ENCODE measurements at places on chromosomes 2 and 18.

- no peak for DNase-seq
Measured at GRCh38 chr2:37375741-37376288, 31.4 kb downstream of the QPCT start.

DNA sequence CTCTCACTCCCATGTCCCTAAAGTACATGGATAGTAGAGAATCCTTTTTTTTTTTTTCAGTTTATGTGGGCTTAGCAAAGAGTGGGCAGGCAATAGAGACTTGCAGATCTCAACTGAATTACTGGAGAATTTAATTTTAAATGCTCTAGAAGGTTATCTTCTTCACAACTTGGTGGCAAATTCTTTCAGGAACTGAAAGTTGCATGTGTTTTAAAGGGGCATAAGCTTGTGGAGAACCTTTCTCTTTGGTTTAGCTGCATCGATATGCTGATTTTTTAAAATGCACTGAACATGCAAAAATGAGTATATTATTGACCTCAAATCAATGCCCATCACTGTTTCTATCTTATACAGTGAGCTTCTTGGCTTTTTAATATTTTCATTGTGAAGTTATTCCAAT is 24.9 kb upstream of the GALNT3 start:
- no peak for DNase-seq

- peak; percentile 96 for DNase-seq
Measured at GRCh38 chr2:225740086-225740485, 340.6 kb downstream of the NYAP2 start.

GRCh38 chr2:27014771-27015433 is 17.9 kb upstream of the TMEM214 start:
- DNase-seq: no peak

GRCh38 chr18:63617049-63617914 is 26.8 kb downstream of the SERPINB4 start:
- DNase-seq: no peak

DNA sequence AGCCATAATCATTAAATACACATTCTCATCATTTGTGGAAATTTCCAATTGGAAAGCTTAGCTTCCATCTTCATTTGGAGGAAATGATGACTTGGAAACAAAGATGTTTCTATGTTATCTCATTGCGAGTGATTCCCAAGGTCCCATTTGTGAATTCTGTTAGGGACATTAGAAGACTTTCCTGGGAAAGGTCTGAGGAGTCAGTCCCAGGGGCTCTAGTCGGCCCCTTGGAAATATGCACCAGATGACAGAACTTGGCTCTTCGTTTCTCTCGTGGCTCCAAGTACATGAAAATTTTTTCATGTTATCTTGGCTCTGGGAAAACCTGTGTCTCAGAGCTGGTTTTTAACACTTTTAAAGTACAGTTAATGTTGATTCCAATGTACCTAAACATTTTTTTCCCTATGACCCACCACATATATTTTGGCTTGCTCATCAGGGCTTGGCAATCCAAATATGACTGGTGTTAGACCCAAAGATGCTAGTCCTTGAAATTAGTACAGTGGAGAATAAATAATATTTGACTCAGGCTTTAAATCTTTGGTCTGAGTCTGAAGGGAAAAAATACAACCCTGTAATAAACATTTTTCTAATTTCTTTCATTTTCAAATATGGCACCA is 15.4 kb upstream of the CAVIN2 start:
- DNase-seq: no peak
